CMK (cell line): ENCODE measurements at places on chromosomes 13 and 19.

GRCh38 chr19:3834349-3835054, 34.3 kb downstream of the ZFR2 start:
- no peak for DNase-seq

DNA sequence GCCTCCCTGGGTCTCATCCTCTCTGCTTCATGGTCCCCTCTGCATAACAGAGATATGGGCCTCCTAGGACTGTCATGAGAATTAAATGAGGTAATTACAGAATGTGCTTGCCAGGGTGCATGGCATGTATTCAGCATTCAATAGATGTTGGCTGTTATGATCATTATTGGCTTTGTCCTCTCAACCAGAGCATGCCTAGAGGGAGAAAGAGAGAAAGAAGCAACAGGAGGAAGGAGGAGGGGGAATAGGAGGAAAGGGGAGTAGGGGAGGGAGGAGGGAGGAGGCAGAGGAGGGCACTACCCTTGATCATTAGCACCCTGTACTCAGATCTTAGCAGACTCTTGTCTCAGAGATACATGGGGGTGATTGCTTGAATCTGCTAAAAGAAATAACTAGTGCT, 41.0 kb upstream of the SIAH3 start:
- no peak for DNase-seq

GRCh38 chr13:89554801-89555200, 1792.7 kb upstream of the MIR17HG start:
- DNase-seq = no peak

DNA sequence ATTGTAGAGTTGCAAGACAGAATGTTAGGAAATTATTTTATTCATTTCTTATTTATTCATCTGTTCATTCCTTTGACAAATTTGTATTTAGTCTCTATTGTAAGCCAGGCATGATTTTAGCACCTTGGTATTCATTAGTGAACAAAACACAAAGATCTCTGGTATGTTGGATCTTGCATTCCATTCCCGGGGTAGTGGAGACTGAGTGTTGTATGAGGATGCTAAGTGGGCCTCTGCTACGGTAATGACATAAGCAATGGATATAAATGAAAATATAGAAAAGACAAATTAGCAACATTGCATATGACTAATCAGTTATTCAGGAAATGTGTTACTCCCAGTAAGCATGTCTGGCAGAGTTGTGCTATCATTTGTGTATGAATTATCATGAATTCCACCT, 449.3 kb downstream of the PCDH17 start:
- no peak for DNase-seq

- DNase-seq = peak; percentile 58
Measured at GRCh38 chr13:40776681-40777165, 5.7 kb upstream of the MRPS31 start.

DNA sequence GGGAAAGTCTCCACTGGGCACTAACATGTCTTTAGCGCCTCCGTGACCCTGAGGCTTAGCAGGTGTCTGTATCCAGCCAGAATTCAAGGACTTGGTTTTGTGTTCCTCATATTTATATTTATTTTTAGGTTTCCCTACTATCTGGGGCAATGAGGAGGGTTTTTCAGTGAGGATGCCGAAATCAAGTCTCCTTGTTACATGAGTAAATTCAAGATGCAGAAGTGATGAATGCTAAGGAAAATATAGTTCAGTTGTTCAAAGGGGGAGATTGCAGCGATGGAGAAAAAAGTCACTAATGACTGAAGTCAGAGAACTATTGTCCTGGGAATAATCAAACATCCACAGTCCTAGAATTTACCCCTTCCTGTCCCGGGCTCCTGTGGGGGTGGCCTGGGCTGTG, 791 bp upstream of the ADGRE2 start:
- no peak for DNase-seq

DNA sequence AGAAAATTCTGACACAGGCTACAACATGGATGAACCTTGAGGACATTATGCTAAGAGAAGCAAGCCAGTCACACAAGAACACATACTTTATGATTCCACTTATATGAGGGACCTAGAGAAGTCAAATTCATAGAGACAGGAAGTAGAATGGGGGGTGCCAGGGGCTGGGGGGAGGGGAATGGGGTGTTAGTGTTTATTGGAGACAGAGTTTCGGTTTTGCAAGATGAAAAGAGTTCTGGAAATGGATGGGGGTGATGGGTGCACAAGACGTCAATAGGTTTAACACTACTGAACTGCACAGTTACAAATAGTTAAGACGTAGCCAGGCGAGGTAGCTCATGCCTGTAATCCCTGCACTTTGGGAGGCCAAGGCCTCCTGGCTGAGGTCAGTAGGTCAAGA, 3.5 kb upstream of the ZNF787 start:
- no peak for DNase-seq

DNA sequence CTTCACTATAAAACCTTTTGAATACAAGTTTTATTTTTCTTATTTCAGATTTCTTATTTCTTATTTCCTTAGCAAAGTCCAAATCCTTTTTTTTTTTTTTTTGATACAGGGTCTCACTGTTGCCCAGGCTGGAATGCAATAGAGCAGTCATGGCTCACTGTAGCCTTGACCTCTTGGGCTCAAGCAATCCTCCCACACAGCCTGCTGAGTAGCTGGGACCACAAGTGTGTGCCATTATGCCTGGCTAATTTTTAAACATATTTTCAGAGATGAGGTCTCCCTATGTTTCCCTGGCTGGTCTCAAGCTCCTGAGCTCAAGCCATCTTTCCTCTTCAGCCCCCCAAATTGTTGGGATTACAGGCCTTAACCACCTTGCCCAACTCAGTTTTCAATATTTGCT, 334.3 kb downstream of the DLEU7 start:
- no peak for DNase-seq

DNA sequence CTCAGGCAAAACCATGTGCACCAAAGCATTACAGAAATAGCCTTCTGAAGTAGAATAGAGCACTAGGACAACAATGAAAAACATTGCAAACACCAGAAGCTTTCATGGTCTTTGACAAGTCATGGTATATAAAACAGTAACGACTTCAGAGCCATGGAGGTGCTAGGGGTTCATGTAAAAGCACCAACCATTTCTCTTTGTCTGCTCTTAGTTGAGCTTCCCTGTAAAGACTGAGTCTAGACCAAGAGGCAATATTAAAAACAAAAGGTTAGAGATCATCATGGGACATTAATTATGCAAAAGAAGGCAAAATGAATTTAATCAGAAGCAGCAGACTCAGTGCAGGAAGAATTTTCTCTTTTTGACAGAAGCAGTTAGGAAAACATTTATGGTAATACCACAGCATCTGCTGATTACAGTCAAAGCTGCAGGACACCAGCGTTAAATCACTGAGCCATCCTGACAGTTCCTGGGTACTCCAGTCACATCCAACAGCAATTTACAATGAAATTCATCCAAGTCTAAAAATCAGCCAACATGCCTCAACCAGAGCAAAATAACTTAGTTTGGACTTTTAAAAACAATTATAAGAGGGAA, 476.8 kb downstream of the DIAPH3 start:
- DNase-seq = no peak

DNA sequence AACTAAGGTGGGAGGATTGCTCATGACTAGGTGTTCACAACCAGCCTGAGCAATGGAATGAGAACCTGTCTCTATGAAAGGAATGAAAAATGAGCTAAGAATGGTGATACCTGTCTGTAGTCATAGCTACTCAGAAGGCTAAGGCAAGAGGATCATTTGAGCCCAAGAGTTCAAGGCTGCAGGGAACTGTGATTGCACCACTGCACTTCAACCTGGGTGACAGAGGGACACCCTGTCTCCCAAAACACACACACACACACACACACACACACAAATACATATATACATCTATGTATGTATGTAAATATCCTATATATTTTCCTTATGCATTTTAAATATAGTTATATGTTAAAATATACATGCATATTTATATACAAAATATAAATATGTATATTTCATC, 7.4 kb upstream of the ZNF433 start:
- DNase-seq = no peak

- DNase-seq = no peak
Measured at GRCh38 chr13:96810104-96810503, 184.2 kb downstream of the OXGR1 start.

- no peak for DNase-seq
Measured at GRCh38 chr13:51579676-51580075, 4.6 kb upstream of the WDFY2 start.

- no peak for DNase-seq
Measured at GRCh38 chr13:27125357-27126282, 46.0 kb downstream of the USP12 start.

DNA sequence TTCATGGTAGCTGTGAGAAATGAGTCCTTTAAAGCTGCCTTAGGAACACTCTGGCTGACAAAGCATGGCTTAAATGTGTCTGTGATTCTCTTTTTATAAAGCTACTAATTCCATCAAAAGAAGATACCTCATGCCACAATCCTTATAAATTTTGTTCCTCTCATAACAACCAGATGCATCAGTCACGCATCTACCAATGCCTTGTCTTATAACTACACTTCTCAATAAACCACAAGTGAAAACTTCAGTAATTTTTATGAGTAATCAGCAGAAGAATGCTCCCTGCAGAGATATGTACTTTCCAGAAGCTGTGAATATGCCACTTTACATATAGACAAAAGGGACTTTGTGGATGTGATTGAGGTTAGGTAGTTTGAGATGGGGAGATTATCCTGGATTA, 147.8 kb downstream of the SUCLA2 start:
- no peak for DNase-seq

- DNase-seq = no peak
Measured at GRCh38 chr13:30108913-30109237, 198.5 kb downstream of the KATNAL1 start.

- DNase-seq = no peak
Measured at GRCh38 chr19:330503-330902, 14.1 kb downstream of the MIER2 start.

DNA sequence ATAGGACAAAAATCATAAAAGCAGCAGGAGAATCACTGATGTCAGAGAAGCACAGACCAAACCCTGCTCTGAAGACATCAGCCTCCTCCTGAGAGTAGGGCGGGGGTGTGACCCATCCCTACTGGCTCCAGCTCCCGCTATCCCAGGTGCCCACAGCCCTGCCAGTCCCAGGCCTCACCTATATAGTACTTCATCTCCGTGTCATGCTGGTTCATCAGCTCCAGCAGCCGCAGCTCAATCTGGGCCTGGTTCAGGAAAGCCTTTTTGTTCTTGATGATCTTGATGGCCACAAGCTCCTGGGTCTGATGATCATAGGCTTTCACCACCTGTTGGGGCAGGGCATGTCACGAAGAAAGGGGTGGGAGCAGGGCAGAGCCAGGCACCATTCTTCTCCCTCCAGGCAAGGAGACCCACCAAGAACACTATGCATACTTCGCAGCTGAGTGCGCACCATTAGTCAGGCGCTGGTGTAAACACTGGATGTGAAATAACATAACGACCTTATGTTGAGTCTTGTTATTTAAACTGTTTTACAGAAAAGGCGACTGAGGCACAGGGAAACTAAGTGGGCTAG, 4.2 kb downstream of the DYRK1B start:
- no peak for DNase-seq

- DNase-seq = peak; percentile 4
Measured at GRCh38 chr19:29285878-29286277, 72.9 kb upstream of the UQCRFS1 start.

DNA sequence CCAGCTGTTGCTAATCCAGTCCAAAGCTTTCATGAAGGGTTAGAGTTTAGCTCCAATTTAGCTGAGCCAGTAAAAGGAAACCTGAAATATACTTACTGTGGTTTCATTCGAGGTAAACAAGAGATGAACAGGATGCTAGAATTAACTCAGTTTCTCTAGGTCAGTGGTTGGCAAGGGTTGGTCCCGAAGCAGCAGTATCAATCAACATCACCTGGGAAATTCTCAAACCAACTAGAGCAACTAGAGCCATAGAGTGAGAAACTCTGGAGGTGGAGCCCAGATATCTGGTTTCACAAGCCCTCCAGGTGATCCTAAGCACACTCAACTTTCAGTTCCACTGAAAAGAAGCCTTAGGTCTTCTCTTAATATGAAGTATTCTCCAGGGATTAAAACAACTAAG, 376.7 kb downstream of the OXGR1 start:
- no peak for DNase-seq

DNA sequence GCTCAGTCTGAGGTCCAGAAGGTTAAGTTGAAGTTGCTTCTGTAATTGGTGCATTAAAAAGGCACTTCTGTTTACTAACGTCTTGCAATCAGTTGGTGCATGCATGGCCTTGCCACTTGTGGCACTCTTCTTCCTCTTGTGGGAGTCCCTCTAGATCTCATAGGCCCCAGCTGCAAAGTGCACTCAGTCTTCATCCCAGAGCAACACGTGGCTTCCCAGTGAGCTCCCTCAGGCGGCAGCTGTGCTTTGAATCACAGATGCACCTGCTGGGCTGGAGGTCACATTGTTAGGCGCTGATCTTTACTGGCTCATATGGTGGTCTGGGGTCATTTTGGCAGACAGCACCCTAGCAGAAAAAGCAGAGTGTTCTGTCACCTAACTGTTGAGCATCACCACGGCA, 215.7 kb downstream of the ZNF536 start:
- no peak for DNase-seq

DNA sequence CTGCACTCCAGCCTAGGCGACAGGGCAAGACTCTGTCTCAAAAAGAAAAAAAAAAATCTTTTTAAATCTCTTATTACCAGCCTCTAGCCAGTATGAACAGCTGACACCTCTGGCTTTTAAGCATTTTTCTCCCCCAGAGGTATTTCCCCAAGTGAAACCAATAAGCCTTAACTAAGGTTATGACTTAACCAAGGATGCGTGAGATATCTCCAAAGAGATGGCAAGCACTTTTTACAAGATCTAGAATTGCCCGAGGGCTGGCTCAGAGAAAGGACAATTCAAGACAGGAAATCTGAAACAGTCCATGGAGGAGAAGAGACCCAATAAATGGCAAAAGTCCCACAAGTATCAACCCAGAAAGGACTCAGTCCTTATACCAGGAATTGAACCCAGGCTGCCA, 362.1 kb downstream of the FOXO1 start:
- no peak for DNase-seq

DNA sequence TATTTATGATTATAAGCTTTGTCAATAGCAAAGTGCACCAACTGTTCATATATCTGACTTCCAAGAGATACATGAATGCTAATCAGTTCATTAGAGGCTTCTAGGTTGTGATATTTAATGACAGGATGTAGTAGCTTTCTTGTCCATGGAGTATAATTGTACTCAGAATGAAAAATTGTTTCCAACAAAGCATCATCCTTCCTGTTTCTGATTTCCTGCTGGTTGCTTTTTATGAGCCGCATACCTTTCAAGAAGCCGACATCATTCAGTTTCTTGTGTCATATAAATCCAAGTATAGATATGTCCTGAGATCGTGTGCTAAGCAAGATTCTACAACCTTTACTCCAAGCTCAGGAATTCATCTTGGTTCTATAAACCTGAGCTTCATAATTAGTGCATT, 326.6 kb downstream of the DIAPH3 start:
- no peak for DNase-seq

DNA sequence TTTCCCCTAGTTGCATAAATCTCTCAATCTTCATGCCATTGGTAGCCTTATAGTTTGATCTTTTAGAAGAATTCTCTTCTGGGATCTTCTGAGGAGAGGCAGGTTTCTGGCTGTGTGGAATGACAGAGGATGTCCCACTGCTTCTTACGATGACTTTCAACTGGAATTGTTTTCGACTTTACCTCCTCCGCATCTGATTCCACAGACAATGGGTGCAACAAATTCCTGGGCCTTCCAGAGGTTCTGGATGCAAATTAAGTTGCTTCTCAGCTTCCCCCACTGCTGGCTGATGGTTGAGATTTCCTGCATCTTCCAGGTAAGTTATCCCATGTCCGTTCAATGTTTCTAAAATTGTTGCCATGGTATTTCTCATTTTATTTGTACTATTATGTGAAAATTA, 142.3 kb upstream of the TSC22D1 start:
- DNase-seq = no peak
